ENCODE measurements at places on chromosomes 3 and 15.

DNA sequence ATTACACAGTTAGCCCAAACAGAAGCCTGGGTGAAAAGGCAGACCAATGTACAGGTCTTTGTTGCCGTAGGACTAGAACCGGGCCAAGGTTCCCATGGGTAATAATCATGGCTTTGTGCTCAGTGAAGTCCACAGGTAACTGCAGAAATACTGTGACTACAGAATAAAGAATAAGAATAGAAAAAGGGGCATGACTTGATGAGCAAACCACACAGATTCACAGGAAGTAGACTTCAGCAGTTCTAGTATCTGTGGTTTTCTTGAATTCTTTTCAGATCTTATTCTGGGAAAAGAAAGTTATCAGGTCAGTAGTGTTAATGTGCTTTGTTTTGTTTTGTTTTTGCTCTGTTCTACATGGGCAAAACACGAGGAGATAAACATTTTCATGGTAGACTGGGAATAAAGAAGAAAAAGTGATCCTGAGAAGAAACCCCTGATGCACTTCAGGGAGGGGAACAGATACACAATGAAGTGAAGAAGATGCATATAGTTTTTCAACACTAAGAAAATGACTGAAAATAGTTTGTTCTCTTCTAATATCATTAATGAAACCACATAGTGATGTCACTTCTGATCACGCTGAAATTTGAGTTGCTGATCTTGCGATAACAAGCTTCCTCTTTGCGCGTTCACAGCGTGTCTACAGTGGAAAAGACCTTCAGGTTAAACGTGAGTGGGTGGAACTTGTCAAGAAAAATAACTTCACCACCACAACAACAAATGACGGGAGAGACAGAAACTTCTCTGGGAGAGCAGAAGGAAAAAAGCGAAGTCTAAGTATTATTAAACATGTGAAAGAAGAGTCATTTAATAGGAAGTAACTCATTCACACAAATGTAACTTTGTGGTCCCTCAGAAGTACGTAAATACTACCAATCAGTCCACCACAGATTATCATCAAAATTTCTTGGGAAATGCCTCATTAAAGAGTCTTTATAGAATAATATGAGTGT lies 315.8 kb upstream of the SATB1 start:
- DNase-seq, result no peak

DNA sequence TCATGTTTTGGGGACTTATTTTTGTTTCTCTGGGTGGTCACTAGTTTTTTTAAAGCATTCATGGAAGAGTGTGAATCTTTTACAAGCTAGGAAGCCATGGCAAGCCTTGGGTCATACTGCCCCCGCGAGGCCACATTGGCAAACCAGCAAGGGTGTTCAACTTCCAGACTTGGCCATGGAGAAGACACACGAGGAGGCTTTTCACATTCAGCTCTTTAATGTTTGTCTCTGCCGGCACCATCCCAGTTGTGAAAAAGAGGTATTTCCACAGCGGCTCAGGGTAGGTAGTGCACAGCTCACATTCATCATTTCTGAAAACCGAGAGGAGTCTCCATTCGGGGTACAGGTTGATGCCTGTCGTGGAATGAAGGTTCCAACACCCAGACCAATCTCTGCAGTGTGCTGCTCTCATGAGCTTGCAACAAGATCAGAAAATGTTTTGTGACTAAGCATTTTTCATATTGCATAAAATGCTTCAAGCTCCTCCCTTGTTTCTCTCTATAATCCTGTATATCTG lies 7.7 kb downstream of the CCR5 start:
- peak; percentile 62 for DNase-seq

DNA sequence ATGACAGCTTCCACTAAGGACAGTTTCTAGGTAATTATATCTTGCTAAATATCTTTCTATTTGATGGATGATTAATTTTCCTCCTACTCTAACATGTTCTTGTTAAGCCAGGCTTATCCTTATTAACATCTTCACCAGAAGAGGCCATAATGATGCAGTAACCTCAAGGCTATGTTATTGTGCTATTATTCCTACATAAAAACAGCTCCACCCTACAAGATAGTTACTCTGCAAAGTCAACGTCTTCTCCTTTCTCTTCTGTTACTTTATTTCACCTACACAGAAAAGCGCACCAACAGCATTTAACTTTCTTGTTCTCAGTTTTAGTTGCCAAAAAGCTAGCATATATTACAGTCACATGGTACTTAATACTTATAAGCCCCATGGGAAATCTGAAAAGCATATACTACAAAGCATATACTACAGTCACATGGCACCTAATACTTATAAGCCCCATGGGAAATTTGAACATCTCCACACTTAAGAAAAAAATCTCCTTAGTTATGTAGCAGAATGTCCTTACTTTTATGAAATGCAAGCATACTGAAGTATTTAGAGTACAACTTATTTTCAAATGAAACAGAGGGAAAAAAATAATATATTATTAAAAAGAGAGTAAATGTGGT lies 13.4 kb downstream of the ADAM10 start:
- DNase-seq, result no peak

DNA sequence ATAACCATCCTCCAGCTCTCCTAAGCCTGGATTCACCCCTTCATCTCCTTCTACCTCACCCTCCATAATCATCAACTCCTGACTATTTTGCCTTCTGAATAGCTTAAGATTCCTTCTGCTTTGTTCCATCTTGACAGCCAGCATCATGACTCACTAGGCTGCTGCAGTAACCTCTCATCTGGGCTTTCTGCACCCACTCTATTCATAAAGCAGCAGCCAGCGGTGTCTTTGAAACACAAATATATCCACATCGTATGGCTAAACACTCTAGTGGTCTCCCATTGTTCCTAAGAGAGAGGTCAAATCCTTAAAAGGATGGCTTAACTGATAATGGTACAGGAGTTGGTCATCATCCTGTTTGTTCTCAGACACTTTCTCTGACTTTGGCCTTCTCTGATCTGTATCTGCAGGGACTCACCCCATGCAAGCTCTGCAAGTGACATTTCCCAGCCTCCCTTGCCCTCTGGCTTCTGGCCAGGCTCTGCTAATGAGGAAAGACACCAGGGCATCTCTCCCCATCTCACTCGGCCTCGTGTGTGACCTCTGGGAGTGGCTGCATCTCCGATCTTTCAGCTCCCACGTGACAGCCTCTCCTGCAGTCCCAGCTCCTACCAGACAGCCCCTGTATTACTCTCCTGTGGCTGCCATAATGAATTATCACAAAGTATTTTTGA lies 6.2 kb downstream of the GRK7 start:
- DNase-seq, result peak; percentile 49

DNA sequence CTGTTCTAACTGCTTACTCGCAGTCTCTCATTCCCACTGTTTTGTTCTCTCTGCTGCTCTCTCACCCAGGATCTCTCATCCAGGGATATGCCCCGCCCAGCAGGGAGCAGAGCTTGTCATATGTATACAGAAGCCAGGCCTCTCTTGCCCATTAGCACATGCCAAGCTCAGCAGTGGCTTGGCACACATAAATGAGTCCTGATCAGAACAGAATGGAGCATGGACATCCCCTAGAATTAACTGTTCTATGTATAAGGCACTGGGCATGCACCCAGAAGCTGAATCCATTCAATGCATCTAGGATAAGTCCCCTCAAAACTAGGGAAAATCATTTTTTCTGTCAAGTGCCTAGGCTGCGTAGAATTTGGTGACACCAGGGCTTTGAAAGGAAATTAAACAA lies 61.6 kb downstream of the IGSF11 start:
- no peak for DNase-seq

DNA sequence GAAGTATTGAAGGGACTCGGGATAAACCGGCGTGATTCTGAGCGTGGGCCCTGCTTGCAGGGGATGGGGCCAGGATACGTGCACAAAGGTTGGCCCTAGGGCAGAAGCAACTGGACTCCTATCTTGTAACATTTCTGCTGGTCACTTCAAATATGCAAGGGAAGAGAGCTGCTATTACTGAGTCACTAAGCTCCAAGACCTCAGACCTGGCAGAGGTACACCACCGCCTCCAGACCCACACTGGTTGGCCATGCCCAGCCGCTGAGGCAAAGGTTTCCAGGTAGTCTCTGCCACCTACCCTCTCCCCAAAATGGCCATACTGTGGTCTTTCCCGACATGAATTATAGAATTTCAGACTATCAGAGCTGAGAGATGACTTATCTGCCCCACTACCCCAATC lies 13.4 kb upstream of the STRA6 start:
- DNase-seq, result no peak

DNA sequence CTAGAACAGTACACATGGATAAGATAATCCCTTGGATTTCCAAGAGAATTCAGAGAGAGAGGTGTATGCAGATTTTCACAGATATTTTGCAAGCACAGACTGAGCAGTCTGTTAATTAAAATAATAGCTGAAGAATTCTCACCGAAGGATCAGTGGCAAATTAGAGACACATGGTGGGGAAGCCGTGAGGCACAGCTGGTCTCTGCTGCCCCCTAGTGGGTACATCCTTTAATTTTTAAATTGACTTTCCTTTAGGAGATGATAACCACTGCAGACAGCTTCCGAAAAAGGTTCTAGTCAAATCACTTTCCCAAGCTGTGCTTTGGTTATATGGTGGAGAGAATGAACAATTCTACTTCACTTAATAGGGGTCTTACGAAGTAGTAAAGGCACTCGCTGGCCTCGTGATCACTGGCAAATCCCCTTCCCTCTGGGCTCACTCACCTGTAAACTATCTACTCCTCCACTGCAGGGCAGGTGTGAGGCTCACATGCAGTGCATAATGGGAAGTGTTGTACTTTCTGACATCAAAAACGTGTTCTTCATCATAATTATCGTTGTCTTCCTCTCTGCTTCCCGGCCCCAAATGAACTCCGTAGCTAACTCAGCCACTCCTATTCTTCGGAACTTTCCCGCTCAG lies 19.5 kb downstream of the MESD start:
- DNase-seq, result peak; percentile 75

GRCh38 chr3:141793476-141794260 lies 30.5 kb downstream of the GRK7 start:
- DNase-seq, result no peak

- DNase-seq, result no peak
These were observed 167.7 kb upstream of the ICE2 start for GRCh38 chr15:60646595-60646994.

DNA sequence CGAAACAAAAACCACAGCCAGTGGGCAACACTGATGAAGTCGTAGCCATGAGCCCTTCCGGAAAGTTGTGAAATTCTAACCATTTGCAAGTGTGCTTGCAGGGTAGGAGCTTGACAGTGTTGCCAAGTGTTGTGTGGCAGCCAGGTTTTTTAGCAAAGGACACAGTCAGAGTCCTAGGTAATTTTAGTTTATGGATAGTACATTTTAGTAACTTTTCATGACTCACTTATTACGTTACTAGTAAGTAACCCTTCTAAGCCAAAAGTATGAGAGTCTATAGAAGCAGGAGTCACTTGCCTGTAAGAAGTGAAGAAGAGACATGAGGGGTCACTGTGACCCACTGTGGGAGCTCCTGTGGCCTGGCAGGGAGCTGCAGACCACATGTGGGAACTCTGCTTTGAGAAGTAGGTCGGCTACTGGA lies 54.8 kb upstream of the ADPGK start:
- DNase-seq, result no peak

DNA sequence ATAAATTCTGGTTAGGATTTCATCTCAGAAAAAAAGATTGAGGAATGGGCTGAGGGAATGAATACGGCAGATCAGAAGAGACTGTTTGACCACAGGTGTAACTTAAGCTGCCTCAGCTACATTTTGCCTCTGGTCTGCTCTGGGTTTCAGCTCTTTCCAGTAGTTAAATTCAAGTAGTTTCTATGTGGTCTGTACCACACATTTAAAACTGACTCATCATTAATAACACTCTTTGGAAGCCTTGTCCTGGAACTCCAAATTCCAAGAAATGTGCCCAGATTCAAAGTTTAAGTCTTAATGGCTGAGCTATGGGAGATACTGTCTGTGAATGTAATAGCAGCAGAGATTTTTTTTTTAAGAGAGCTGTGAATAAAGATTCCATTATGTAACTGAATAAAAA lies 133.1 kb upstream of the IGSF10 start:
- no peak for DNase-seq

DNA sequence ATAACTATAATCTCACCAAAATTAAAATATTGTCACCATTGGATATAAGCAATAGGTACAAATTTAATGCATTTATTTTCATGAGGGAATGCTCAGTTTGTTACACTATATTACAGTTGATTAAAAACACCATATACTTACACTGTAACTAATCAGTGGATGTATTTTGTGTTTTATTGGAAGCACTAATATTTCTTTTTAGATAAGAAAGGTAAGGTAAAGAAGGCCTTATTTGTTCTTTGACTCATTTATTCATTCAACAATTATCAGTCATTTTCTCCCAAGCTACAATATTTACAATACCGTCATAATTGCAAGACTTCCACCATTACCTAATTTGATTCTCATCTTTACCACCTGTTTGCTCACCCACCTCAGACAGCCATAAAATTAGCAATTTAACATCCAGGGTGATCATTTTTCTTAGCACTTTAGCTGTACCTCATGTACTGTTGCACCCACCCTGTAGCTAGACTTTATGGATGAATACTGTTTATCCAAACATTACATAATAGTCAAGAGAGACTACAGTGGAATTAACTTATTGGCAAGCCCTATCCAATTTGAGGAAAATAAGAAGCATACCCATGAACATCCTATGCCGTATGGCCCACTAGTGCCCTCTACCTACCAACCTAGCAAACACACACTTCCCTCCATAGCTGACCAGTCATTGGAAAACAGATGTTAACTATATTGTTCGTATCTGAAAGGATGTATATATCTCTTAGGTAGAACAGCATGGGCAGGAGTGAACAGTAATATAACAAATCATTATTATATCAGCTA lies 229.6 kb downstream of the BBX start:
- peak; percentile 52 for DNase-seq

- DNase-seq, result no peak
These were observed 8.1 kb upstream of the ADPRH start for GRCh38 chr3:119571230-119571629.

DNA sequence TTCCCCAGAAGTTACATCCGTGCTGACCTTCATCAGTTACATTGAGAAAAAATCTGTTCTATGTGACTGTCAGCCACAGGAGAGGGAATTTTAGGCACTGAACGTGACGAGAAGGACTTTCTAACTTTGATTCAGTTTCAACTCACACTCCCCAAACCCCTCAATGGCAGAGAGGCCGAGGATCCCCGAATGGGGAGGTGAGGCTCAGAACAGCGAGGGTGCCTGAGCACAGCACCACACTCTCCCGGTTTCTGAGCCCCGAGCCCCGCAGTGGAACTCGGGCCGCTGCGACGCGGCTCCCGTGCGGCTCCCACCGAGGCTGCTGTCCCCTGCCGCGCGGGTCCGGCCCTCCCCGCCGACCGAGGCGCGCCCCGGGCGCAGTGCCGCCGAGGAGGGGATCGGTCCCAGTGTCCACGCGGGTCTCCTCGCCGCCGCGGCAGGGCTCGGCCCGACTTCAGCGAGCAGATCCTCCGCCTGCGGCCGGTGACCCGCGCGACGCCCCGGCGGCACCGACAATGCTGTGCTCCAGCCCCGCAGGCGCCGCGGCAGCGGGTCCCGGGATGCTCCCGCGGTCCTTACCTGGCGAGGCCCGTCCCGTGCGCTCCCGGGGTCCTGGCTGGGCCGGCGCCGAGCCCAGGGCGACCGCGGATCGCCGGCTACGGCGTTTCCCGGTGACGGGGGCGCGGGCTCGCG lies 439 bp downstream of the CTXND1 start:
- DNase-seq, result no peak

- DNase-seq, result no peak
These were observed 147.0 kb upstream of the VEPH1 start for GRCh38 chr3:157650172-157650571.

GRCh38 chr3:18295171-18295920 lies 129.8 kb downstream of the SATB1 start:
- DNase-seq, result peak; percentile 57

GRCh38 chr15:88120026-88120425 lies 136.5 kb downstream of the NTRK3 start:
- no peak for DNase-seq
